Gastroesophageal sphincter (tissue), 4 donors: ENCODE measurements at places on chromosomes 16 and 17.
A peak's percentile ranks its signal among the peaks of the same experiment; 100 is the strongest.

GRCh38 chr17:81103379-81103778 lies 61.9 kb upstream of the PVALEF start:
- no peak for ATAC-seq

DNA sequence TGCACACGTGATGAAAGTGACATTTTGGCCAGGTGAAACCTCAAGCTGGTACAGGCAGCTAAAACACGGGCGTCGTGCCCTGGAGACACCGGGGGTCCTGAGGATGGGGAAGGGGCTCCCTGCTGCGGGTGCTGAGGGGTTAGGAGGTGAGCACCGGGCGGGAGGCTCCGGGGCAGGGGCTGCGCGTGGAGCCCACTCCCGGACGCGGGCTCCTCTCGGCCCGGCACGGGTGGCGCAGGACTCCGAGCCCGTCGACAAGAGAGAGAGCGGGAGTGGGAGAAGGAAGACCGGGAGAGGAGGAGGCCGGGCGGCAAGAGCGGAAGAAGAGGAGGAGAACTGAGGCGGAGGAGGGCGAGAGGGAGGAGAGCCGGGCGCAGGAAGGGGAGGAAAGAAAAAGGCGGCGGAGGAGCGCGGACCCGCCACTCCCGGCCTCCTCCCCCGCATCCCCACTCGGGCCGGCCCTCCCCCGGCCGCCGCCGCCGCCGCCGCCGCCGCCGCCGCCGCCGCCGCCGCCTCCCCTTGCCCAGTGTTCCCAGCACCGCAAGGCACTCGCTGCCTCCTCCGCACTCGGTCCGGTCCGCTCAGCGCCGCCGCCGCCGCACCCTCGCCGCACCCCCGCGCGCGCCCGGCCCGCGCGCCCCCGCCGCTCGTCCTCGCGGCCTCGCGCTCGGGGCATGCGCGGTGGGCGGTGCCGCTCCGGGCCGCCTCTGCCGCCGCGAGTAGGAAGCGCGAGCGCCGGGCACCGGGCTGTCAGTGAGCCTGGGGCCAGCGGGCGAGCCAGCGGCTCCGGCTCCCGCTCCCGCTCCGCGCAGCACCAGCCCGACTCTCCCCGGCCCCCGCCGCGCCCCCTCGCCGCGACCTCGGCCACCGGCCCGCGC lies at the start of gene PRKCA:
Gene PRKCA, plus strand, starts transcription at position 750 of the 878 bp plus-strand sequence.
- peak; percentile 94 for ATAC-seq

DNA sequence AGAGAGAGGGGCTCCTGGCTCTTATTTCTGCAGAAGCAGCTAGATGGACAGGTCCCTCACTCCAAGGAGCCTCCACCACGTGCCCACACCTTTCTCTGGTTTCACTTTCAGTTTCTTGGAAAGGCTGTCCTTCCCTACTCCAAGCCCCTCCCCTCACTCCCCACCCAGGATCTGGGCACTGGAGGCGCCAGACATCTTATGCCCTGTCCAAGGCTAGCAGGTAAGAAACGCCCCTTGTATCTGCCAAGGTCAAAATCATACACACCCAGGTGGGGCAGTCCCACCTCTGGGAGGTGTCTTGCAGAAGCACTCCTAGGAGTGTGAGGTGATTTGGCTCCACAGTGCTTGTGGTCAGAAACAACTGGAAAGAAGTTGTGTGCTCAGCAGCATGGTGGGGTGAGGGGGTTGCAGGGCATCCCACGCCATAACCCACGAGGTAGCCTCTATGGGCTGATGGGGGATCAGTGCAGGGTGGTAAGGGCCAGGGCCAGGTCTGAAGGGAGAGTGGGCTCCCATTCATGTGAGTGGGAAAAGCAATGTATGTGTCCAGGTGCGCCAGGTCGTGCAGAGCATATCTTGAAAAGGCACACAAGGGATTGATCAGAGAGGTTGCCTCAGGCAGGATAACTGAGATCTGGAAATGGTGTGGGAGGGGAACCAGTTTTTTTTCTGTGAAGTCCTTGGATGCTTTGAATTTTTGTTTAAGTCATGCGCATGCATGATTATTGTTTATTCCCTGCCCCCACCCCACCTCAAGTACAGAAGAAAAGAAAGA lies 31.8 kb upstream of the PRM1 start:
- ATAC-seq = no peak

GRCh38 chr17:6755281-6755680 lies 565 bp upstream of the XAF1 start:
- no peak for ATAC-seq
